ENCODE measurements at places on chromosomes 3 and 15.

DNA sequence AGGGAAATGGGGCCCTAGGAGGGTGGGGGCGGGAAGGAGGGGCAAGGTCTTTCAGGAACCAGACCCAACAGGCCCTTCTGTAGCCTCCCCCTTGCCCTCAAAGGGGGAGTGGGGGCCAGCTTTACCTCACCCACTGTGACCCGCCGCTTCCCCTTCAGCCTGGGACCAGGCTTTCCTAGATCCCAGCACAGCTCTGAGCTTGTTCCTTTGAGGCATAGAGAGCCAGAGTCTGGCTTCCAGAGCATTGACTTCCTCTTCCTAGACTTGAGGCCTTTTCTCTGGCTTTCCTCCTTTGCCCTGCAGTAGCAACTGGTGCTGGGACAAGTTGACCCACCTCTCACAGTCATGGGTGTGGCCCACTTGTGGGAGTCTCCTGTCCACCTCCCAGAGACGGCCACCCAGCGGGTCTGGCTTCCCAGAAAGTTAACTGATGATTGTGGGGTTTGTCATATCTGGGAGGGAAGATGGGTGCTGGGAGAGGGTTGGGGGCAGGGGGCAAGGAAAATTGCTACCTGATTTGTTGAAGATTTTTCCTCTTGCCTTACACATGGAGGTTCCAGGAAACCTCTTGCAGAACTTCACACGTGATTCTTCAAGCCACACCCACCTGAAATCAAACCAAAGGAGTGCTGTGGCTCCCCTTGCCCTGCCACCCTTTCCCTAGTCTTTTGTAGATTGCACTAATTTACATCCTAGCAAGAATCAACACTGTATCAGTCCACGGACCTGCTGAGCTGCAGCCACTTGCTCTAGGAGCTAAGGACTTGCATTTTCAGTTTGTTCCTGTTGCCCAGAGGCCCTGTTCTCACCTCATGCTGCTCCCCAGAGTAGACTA is 4.1 kb upstream of the CHST14 start:
- DNase-seq, result no peak

DNA sequence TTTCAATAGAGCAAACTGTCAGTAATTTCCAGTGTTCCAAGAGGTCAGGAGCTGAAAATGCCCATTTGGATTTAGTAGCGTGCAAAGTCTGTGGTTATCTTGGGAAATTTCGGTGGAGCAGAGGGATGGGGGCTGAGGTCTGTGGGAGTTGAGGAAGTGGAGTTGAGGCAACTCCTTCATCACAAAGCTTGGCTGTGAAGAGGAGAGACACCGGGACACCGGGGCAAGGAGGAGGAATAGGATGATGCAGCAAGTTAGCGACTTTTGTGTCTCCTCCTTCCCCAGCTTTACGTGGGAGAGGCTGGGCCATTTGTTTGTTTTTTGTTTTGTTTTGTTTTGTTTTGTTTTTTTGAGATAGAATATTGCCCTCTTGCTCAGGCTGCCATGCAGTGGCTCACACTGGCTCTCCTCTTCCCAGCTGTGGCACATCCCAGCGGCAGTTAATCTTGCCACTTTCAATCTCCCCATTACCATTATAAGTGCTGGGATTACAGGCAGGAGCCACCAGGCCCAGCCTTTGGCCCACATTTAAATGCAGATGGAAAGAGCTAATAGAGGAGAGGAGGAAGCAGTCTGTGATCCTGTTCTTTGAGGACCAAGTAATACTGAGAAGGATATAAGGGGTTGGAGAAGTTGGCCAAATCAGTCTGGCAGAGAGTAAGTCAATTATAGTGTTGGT is 47.1 kb downstream of the CRTC3 start:
- DNase-seq, result no peak

DNA sequence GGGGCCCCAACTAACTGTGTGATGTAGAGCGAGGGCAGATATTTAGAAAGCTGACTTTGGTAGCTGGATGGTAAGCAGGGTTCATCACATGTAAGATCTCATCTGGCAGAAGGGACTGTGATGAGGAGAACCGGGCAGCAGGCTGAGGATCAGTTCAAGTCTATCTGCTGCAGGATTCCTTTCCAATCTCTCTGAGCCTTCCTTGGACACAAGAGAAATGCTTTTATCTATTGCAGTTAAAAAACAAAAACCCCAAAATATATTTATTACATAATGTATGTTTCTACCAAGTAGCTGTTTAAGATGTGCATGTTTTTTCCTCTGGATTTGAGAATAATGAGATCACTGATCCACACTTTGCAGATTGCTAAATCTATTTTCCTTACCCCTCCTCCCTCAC is 411.5 kb downstream of the RAP2B start:
- no peak for DNase-seq

DNA sequence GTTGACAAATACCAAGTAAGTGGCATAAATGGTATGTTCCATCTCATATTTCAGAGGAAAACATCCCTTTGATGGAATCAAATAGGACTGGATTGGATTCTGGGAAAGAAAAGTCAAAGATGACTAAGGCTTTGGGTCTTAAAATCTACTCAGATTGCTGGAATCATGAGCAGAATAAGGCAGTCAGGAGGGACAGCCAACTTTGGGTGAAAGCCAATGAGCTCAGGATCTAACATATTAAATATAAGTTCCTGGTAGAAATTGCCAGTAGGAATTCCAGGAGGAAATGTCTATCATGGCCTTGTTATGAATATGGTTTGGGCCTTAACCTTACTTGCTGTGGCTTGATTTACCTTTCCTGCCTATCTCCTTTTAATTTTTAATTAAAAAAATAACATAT is 55.3 kb downstream of the ISL2 start:
- DNase-seq, result no peak

DNA sequence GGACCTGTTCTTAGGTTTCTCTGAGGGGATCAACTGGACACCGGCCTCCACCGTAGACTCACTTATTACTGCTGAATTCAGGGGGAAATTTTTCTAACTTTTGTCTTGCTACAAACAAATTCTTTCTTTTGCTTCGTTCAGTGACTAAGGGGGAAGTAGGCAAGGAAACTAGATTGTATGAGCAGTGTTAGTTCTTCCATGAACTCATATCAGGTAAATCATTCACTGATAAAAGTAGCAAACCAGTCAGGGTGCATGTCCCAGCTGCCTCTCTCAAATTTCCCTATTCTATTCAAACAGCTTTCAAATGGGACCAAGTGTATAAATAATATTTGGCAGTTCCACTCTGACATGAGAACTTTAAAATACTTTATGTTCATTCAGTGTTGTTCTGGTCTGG is 7.3 kb upstream of the CCDC13 start:
- no peak for DNase-seq

DNA sequence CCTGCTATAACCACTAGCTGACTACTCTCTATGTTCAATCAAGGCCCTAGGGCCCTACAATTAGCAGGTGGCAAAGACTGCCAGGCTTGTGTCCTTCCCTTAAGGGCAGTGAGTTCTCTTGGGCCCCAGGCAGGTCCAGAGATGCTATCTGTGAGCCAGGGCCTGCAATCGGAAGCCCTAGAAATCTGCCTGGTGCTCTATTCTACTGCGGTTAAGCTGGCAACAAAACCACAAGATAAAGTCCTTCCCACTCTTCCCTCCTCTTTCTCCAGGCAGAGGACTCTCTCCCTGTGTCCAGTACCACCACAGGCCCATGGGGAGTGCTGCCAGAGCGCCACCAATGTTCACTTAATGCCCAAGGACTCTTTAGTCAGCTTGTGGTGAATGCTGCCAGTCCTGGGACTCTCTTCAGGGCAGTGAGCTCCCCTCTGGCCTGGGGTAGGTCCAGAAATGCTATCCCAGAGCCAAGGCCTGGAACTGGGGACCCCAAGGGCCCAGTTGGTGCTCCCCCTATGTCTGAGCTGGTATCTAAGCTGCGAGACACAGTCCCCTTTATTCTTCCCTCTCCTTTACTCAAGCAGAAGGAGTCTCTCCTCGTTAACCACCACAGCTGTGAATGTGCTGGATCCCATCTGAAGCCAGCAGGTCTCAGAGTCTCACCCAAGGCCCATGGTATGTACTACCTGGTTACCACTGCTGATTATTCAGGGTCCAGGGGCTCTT is 34.7 kb downstream of the XXYLT1 start:
- DNase-seq, result no peak

GRCh38 chr15:27123291-27123690 is 152.3 kb downstream of the GABRG3 start:
- no peak for DNase-seq

DNA sequence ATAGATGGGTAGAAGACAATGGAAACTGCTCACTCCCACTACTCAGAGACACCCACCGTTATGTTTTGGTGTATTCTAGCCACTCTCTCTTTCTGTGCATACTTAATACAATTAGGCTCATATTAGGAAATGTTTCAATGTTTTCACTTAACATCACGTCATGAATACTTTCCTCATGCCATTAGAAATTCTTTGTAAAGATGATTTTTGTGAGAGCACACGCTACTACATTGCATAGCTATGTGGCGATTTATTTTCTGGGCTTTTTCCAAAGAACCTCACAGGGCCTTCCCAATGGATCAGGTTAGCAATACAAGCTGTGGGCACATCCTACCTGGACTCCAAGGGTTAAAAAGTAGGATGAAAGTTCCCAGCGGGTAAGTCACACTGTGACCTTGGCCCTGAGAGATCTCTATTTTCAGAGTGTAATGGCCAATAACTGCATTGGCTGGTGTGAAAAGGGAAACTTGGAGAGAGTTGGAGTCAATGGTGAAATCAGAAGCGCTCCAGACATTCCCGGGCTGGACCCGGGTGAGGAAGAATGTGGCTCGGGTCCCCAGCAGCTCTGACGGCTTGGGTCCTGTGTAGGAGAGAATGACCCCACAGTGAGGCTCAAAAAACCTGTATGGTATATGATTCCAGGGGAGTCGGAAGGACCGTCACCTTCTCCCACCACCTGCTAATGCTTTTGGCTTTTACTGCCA is 25.8 kb upstream of the TGM5 start:
- DNase-seq, result no peak

DNA sequence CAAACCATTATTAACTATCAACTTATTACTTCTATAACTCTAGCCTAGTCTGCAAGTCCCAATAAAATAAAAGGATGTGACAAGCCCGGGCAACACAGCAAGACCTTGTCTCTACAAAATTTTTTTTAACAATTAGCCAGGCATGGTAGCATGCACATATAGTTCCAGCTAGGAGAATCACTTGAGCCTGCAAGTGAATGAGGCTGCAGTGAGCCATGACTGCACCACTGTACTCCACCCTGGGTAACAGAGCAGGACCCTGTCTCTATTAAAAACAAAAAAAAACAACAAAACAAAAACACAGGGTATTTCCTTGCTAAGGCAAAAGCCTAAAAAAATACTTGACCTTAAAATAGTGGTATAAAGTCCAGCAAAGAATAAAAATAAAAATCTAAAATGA is 31.4 kb downstream of the ANKRD28 start:
- no peak for DNase-seq

DNA sequence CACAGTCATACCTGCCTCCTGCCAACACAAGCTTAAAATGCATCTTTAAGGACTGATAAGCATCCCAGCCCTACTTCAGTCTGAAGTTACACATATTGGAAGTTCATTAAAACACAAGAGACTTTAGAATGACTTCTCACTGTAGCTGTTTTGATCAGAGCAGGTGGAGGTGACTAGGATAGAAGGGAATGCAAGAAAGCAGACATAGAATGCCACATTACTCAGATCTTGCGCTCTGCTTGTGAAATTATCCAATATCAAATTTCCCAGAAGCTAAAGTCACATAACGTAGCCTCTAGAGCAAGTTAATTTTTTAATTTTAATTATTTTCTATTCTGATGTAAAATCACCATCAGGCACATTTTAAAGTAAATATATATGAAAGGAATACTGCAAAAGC is 306.5 kb downstream of the PLOD2 start:
- DNase-seq, result no peak

Measured in muscle of arm (tissue), 14 donors.